Tibial nerve (tissue), 4 donors: ENCODE measurements at places on chromosomes 4 and X. TPM values are rescaled to one million over a fixed set of nuclear protein-coding genes. Genes with fewer than 3 reads are reported as not detected.

DNA sequence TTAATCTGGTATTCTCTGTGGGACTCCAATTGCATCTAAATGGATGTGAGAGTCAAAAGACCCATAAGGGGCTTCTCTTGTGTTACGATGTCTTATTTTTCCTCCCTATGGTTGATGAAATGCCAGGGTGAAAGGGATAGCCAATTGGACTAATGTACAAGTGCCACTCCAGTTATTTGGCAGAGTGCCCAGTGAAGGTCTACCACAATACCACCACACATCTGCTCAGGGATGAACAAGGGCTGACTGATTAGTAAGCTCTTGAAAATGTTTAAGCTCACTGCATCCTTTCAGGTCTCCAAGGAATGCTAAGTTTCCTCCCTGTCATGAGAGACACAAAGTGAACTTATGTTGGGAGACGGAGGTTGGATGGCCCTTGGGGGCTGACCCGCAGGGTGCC, 57.8 kb downstream of the HEPH start:
- H3K4me1 ChIP-seq, result no peaks in the 10 kb centered on the region
- no peaks in the 10 kb centered on the region for H3K36me3 ChIP-seq
- no peaks in the 10 kb centered on the region for H3K27me3 ChIP-seq
- H3K4me3 ChIP-seq, result no peak overlapping the region

DNA sequence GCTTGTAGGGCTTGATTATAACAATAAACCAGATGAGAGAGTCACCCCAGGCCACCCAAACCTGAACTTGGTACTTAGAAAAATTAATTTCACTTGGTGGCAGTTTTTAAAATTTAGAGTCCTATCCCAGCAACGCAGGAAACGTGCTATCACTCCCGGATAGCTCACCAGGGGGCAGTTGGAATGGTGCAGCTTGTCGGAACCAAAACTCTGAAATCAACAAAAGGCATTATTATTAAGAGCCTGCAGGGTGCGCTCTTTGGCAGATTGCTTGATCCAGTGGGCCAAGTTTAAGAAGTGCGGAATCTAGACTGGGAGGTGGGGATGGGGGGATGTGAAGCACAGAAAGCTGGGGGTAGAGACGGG, 2.4 kb downstream of the FRAS1 start:
- DNase-seq, result no peak
- H3K4me3 ChIP-seq, result peak overlapping the region; percentile 50
- peak overlapping the region; percentile 79 for H3K27ac ChIP-seq
- H3K27me3 ChIP-seq, result peaks cover 6% of the 10 kb centered on the region

DNA sequence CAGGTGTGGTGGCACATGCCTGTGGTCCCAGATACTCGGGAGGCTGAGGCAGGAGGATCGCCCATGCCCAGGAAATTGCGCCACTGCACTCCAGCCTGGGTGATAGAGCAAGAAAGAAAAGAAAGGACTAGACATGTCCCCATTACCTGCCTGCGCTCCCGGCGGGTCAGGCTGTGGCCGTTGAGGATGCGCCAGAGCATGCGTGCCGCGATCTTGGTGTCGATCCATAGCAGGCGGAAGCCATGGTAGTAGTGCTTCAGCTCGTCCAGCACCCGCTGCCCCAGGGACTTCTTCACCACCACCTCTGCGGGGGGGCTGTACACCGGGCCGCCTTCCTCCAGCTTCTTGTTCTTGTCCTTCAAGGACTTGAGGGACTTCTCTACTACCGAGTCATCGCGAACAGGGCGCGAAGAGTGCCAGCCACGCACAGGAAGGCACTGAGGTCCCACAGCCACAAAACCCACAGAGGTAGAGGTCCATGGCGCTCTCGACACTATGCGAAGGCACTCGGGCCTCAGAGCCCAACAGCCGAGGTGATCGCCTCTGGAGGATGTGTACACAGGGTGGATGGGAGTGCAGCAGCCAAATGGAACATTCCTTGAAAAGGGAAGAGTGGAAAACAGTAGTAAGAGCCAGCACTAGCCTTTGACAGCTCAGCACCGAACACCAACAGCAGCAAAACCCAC, 14.6 kb downstream of the LETM1 start:
- no peak for DNase-seq
- H3K4me3 ChIP-seq, result no peak overlapping the region
- peaks cover 3% of the 10 kb centered on the region for H3K36me3 ChIP-seq

The VGLL1 gene
- not detected for total RNA-seq

The LUZP4 gene
- not detected for total RNA-seq

The NPY1R gene
- 3.6 TPM for total RNA-seq

The ANOS1 gene
- 14.4 TPM for total RNA-seq

The OPN1MW gene
- total RNA-seq, result not detected
